CD4-positive, alpha-beta T cell treated with Interleukin-21 for 1 hour (primary cell): ENCODE measurements at places on chromosomes 2 and 18.

- peak; percentile 6 for DNase-seq
Observed at GRCh38 chr2:226118471-226119429, 680.9 kb downstream of the IRS1 start.

GRCh38 chr2:64120928-64121327 is 23.3 kb downstream of the PELI1 start:
- DNase-seq, result no peak

DNA sequence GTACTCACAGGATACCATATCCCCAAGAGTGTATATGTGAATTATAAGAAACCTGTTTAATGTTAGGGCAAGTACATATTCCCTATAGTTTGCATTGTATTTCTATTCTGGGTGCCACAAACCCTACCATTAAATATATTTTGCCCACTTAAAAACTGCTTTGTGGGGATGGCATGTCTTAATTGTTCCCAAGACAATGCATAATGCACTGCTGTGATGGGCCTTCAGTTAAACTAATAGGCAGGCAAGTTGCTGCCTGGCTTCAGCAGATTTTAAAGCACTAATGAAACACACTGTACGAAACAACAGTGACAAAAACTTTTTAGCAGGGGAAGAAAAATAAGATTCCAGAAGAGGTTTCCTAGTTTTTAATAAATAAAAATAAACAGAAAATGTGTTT is 104.8 kb upstream of the VRK2 start:
- DNase-seq, result no peak

DNA sequence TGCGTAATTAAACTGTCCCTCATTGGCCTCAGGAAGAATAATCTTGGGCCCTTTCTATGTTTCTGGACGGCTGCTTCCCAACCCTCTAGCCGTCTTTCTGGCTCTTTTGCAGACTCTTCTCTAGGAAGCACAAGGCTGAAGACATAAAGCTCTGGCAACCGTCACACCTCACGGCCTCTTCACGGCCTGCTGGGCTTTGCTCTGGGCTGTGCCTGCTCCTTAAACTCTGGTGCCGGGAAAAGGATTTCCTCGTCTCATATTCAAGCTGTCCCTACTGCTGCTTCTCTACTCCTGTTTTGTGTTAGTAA is 36.0 kb upstream of the WIPF1 start:
- DNase-seq, result no peak

GRCh38 chr2:128786741-128787478 is 468.2 kb upstream of the HS6ST1 start:
- no peak for DNase-seq

GRCh38 chr18:57077786-57078552 is 68.9 kb upstream of the BOD1L2 start:
- DNase-seq, result peak; percentile 21

DNA sequence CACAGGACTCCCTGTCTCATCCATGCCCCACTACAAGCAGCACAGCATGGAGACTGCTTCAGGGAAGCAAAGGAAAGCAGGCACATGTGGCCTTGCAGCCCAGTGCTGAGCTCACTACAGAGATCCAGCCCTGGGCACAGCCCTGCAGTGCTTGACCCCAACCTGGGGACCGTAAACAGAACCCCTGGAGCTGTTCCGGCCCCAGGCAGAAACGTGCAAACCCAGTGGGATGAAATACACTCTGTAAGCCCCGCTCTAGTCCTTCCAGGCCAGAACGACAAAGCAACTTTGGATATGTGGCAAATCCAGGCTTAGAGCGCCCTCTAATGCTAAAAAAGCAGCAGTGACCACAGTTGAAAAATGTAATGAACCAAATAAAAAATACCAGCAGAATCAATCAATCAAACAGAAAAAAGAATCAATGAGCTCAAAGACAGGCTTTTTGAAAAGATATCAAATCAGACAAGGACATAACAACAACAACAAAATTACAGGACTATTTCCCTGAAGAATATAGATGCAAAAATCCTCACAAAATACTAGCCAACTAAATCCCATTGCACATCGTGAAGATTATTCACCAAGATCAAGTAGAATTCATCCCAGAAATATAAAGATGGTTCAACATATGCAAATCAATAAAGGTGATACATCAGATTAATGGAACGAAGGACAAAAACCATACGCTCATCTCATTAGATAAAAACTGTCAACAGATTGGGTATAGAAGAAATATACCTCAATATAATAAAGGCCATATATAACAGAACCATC is 45.6 kb downstream of the ZNF519 start:
- DNase-seq, result peak; percentile 15

DNA sequence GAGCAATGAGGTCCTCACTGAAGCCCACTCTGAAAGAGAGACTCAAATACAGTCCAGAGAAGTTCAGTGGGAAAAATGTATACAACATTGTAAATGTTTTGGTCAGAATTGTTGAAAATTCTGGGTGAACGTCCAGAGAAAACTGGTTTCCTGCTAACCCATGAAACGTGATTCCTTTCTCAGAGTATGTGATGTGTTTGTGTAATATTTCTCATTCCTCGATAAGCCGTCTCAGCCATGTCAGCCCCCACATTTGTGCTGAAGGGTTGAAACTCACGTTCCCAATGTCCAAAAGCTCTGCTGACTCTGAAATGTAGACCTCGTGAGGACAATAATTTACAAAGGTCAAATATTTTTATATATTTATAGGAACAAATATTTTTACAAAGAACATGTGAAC is 51.6 kb downstream of the BMP10 start:
- DNase-seq, result no peak

DNA sequence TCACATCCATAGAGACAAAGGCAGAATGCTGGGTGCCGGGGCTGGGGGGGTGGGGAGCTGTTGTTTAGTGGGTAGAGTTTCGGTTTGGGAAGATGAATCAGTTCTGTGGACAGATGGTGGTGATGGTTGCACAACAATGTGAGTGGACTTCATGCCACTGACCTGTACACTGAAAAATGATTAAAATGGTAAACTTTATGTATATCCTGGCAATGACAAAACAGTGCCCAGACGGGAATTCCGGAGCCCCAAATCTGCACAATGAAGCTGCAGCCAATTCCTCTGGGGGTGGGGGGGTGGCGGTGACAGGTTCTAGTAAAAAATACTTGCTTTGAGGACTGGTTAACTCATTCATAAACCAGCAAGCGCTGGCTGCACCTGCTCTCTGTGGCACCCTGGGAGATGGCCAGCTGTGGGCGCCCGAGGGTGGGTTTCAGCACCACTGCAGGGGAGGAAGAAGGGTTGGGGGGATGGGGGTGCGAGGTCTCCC is 81.8 kb upstream of the HPCAL1 start:
- no peak for DNase-seq

GRCh38 chr18:64032312-64032711 is 62.4 kb downstream of the SERPINB8 start:
- DNase-seq, result no peak

- DNase-seq, result peak; percentile 23
Observed at GRCh38 chr2:85309699-85310321, 18.0 kb downstream of the TGOLN2 start.

GRCh38 chr18:11147962-11148679 is 1.2 kb downstream of the PIEZO2 start:
- DNase-seq, result no peak

DNA sequence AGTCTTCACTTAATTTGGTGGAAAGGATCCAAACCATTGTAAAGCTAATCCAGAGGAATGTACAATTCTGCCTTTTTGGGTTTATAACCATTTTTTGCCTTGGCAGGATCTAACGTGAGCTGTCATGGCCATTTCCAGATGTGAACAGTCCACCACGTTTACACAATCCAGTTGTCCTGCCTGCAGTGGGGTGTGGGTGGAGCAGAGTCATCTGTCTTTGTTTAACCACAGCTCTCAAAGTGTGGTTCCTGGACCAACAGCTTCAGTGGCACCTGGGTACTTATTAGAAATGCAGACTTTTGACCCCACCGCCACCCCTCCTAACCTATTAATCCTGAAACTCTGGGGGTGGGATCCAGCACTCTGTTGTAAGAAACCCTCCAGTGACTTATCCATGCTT is 35.9 kb downstream of the FHOD3 start:
- no peak for DNase-seq

DNA sequence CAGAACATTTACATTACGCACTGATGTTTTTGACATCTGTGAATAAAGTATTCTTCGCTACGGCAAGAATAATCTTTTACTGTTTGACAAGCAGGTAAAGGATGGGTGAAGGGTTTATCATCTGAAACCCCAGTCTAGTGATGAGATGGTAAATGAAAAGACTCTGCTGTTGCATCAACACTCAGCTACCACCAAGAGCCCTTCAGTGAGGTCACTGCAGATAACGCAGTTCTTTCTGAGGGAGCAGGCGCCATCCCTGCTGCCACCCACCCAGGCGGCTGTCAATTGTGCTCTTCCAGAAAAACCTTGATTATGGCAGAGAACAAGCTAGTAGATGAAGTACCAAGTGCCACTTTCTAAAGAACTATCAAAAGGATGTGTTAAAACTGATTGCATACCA is 58.7 kb downstream of the ABCG8 start:
- no peak for DNase-seq

GRCh38 chr18:79904357-79905147 is 46.9 kb downstream of the SLC66A2 start:
- DNase-seq, result no peak

- no peak for DNase-seq
Observed at GRCh38 chr2:102184568-102184967, 2.3 kb upstream of the IL1RL2 start.

- DNase-seq, result no peak
Observed at GRCh38 chr2:6785493-6785892, 80.2 kb downstream of the CMPK2 start.

DNA sequence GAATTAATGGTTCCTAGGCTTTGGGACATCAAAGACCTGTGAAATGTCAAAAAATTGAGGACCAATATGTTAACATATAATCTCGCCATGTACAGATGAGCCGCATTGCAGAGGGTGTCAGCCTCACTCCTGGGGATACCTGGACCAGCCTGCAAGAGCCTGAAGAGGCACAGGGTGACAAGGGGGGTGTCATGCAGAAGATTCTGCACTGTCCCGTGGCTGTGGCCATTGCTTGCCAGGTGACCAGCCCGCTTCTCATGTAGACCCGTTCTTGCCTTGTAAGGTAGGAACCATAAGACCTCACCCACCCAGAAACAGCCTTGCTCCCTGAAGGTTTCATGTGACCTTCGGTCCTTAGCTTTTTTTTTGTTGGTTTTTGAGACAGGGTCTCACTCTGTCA is 37.5 kb downstream of the TMEM37 start:
- DNase-seq, result no peak

GRCh38 chr18:35522130-35522959 is 24.6 kb upstream of the INO80C start:
- DNase-seq, result no peak

- DNase-seq, result no peak
Observed at GRCh38 chr2:119788752-119789151, 29.0 kb downstream of the PTPN4 start.

DNA sequence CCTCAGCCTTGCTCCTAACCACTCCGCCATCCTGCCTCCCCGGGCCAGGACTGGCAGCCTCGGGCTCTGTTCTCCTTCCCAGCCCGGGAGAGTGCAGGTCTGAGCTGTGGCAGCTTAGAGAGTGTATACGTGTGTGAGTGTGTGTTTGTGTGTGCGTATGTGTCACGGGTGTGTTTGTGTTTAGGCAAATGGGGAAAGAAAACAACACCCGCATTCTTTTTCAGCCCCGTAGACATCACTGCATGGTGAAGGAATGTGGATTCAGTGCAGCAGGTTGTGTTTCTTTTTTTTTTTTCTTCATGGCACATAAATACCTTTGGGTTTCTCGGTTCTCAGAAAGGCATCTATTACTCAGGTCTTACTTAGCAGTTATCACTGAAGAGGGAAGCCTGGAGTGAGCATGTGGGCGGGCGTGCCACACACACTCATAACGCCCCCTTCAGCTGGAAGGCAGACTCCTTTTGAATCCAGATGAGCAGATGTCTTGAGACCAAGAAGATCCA is 44.2 kb downstream of the GLI2 start:
- DNase-seq, result no peak

DNA sequence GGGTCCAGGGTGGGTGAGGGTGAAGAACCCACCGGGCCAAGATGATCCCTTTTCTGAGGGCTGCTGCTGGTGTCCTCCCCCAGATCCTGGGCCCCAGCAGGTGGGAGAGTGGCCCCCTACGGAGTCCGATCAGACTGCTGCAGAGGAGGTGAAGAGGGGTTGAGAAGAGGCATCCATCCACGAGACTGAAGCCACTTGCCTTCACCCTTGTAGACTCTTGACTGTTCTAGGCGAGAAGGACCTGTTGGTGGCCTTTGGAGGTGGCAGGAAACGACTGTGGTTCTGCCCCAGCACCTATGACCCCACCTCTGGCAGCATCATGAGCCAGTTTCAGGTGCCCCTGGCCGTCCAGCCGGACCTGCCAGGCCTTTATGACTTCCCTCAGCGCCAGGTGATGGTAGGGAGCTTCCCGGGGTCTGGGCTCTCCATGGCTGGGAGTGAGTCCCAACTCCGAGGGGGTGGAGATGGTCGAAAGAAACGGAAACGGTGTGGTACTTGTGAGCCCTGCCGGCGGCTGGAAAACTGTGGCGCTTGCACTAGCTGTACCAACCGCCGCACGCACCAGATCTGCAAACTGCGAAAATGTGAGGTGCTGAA is 1.5 kb downstream of the TET3 start:
- DNase-seq, result peak; percentile 33

- DNase-seq, result no peak
Observed at GRCh38 chr18:27042177-27042576, 142.9 kb downstream of the CHST9 start.

- DNase-seq, result no peak
Observed at GRCh38 chr2:238939074-238939473, 91.2 kb downstream of the TWIST2 start.

DNA sequence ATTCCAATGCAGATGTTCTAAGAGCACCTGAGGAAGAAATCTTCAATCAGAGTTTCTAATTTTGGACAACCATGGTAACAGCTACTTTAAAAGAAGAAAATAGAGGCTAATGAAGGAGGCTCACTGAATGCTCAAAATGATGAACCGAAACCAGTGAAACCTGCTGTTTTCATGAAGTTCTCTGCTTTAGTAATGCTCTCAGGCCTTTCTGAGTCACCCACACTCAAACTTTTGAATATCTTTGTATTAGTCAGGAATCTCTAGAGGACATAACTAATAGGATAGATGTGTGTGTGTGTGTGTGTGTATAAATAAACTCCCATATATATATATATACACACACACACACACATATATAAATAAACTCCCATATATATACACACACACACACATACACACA is 76.9 kb upstream of the RIT2 start:
- no peak for DNase-seq

- peak; percentile 100 for DNase-seq
Observed at GRCh38 chr2:177212106-177212890, at the start of gene HNRNPA3. HNRNPA3 (plus strand) TSS chr2:177212794; CDS start chr2:177212800, 6 bp downstream.

- DNase-seq, result no peak
Observed at GRCh38 chr2:147558620-147559019, 286.2 kb upstream of the ACVR2A start.
